ENCODE measurements at places on chromosomes 3 and 15.

DNA sequence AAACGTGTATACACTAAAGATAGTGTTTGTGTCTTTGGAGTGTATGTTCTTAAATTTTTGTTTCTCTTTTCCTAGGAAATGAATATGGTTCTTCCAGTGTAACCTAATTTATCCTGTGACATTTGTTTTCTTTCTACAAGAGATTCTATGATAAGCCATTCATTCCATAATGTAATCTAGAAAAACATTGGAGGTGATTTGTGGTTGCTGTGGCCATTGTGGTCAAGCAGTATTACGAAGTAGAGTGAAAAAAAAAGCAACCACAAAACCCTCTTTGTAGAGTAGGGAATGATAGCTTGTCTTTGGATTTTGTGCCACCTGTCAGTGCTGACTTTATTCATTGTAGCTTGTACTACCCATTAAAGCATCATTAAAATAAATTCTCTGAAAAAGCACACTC lies 1209.6 kb downstream of the ZPLD1 start:
- DNase-seq = no peak

- DNase-seq = no peak
Observed at GRCh38 chr3:122921791-122922651, 105.5 kb downstream of the SEMA5B start.

- no peak for DNase-seq
Observed at GRCh38 chr15:68204361-68204760, 771 bp downstream of the CALML4 start.

DNA sequence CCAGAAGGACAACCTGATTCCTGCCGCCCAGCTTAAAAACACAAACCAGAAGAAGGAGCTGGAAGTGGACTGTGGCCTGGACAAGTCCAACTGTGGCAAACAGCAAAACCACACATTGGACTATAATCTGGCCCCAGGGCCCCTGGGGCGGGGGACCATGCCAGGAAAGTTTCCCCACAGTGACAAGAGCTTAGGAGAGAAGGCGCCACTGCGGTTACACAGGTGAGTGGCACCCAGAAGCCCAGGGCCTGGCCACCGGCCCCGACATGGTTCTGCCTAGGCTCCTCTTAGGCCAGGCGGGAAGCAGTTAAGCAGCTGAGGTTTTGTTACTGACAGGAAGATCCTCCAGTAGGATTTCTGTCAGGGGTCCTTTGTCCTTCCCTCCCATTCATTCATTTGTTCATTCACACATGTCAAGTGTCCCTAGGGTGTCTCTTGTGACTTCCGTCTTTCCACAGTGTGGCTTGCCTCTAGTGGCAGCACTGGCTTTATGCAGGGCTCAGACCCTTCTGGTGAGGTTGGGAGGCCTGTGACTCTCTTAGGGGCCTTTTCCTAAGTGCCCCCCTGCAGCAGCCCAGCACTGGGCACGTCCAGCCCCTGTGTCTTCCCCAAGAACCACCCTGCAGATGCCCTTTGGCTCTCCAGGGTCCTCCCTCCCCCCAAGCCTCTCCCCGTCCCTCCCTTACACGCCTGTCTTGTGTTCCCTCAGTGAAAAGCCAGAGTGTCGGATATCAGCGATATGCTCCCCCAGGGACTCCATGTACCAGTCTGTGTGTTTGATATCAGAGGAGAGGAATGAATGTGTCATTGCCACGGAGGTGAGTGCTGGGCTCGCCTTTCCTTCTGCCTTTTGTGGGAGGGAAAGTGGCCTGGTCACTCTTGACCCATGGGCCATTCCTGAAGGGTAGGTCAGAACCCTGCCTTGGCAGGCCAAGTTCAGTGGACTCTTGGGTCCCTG lies 7.8 kb downstream of the DLL4 start:
- DNase-seq = peak; percentile 74

GRCh38 chr3:126678693-126679317 lies 23.9 kb upstream of the TXNRD3 start:
- DNase-seq = no peak

DNA sequence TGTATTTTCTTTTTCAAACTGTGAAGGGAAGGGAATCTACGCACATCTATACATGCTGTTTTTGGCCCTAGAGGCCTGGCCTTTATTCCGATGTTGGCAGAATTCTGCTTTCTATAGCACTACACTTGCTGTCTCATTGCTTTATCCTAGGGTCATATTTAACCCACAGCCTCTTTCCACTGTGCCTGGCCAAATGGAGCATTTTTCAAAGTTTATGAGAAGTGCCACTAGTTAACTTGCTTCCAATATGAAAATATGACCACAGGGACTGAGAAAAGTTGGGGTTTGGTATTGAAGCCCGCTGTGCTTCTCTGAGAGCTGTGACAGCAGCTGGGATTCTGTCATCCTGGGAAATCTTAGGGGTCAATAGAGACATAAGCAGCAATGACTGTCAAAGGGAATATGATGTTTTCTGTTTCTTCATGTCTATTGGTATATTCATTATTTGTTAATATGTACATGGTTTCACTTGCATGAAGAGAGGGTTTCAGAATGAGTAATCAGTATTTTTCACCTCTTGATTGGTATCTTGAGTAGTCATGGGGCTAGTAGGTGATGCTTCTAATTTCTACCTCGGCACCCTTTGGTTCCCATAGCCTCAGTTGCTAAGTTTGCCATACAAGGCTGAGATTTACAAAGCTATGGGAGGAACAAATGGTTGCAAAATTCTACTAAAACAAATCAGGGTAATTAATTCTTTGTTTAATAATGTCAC lies 275.8 kb upstream of the RBMS3 start:
- no peak for DNase-seq

- no peak for DNase-seq
Observed at GRCh38 chr3:58176827-58177489, 33.8 kb downstream of the DNASE1L3 start.

DNA sequence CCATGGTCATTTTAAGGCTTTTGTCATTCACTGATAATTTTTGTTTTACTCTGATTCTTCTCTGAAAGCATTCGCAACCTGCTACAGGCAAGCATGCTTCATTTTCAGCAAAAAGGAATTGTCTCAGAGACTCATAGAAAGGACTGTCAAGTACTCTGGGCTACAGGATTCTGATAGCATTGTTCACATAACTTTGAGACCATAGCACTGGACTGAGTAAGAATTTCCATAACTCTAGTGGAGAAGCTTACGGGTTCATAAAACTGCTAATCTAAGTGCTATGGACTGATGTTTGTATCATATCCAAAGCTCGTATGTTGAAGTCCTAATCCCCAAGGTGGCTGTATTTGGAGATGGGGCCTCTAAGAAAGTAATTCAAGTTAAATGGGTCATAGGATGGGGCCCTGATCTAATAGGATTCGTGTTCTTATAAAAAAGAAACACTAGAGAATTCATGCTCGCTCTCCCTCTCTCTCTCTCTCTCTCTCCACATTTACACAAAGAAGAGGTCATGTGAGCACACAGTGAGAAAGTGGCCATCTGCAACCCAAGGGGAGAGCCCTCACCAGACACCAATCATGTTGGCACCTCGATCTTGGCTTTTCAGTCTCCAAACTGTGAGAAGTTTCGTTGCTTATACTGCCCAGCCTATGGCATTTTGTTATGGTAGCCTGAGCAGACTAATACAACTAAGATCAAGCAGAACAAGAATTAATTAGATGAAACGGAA lies 60.4 kb downstream of the CRYGS start:
- DNase-seq = no peak

- DNase-seq = peak; percentile 52
Observed at GRCh38 chr3:37985637-37986320, 4.8 kb upstream of the VILL start.

GRCh38 chr3:166955201-166955939 lies 424.7 kb downstream of the ZBBX start:
- no peak for DNase-seq

- DNase-seq = no peak
Observed at GRCh38 chr3:56833022-56833421, 31.3 kb upstream of the ARHGEF3 start.

GRCh38 chr3:123275691-123276090 lies 73.9 kb downstream of the SEC22A start:
- DNase-seq = no peak

DNA sequence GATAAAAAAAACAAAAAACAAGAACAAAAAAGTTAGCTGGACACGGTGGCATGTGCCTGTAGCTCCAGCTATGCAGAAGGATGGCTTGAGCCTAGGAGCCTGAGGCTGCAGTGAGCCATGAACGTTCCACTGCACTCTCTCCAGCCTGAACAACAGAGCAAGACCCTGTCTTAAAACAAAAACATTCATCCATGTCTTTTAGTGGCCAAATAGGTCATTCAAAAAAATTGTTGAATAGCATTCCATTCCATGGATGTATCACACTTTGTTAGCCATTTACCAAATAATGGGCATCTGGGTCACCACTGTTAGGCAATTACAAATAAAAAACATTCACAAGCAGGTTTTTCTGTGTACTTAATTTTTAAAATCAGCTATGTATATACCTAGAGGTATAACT lies 139.7 kb downstream of the STAG1 start:
- DNase-seq = no peak

DNA sequence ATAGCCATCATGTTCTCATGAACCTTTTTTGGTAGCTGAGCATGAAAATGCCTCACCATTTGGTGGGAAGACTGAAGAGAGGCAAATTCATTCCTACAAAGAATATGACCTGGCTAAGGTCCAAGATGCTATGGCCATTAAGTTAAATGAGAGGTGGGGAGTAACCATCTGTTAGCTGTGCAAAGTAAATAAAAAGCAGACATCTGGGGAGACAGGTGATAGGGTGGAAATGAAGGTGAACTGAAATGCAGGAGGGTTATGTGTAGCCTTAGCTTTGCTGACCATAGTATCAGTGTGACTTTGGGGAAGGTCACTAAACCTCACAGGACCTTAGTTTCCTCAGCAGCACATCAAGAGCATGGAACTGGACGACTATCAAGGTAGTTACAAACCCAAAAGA lies 111.0 kb upstream of the STRIT1 start:
- no peak for DNase-seq

GRCh38 chr3:136135039-136135802 lies 60.9 kb downstream of the MSL2 start:
- no peak for DNase-seq

DNA sequence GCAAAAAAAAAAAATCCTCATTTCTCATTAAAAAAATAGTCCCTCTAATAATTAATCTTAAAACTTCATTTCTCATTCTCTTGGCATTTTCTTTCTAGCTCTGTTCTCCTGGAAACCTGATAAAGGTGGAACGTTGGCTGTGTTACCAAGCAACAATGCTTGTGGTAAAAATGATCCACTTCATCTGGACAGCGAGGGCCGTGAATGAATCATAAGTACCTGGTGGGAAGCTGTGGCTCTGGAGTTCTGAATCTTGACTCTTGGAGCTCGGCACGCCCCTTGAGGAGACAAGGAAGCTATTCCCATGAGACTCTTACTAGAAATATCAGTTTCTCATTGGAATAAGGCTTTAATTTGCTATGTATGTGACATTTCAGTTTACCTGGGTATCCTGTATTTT lies 32.5 kb downstream of the BCL2L10 start:
- no peak for DNase-seq

- DNase-seq = no peak
Observed at GRCh38 chr15:80888846-80889245, 100.8 kb downstream of the MESD start.

DNA sequence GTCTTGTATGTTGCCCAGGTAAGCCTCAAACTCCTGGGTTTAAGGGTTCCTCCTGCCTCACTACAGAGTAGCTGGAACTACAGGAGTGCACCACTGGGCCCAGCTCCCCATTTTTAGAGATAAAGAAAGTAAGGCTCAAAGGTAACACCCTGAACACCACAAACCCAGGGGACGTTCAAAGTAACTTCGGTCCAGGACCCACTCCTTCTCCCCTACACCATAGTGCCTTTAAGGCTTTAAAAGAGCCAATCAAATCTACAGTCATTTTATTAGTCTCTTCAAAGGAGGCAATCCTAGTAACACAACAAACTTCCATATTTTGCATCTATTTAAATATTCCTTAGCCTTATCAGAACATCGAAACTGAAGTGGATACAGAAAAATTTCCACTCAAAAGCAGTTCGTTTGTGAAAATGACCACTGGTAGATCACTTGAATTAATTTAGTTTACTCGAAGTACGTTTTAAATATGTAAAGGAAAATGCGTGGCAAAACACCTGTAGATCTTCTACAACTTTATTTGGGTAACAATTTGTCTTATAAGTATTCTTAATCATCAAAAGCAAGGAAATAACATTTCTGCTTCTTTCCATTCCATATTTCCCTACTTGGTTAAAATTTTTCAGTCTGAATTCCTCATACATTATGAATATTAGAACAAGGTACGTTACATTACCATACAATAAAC lies 1.8 kb downstream of the STAG1 start:
- DNase-seq = no peak

GRCh38 chr3:64213962-64214379 lies 11.3 kb downstream of the PRICKLE2 start:
- DNase-seq = peak; percentile 77

DNA sequence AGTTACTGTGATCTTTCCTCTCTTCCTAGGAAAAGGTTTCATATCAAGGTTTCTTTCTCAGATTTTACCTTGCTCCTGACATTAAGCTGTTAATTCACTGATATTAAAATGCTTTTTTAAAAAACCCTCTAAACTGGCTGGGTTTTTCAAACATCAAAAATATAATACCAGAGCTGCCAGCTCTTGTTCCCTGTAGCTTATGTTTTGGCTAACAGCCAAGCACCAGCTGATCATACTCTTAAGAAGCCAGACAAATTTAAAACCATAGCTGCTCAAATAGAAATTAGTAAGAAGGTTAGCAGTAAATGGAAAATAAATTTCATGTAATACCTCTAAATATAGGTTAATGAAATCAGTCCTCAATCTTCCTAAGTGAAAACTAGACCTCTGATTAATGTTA lies 657.5 kb downstream of the GRM7 start:
- no peak for DNase-seq

DNA sequence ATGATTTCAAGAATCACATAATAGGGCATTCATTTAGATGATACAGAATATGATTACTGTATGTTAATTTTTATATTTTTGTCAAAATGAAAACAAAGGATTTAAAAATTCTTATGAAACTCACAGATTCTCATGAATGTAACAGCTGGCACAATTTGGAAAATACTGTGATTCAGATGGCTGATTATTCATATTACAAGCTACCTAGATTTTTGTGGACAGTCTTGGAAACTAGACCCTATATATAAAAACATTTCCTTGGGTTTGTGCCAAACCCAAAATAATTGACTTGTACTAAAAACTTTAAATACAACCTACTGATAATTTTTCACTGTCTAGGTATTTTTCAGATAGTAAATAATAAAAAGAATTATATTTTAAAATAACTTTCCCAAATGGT lies 26.2 kb downstream of the ZBED2 start:
- no peak for DNase-seq

DNA sequence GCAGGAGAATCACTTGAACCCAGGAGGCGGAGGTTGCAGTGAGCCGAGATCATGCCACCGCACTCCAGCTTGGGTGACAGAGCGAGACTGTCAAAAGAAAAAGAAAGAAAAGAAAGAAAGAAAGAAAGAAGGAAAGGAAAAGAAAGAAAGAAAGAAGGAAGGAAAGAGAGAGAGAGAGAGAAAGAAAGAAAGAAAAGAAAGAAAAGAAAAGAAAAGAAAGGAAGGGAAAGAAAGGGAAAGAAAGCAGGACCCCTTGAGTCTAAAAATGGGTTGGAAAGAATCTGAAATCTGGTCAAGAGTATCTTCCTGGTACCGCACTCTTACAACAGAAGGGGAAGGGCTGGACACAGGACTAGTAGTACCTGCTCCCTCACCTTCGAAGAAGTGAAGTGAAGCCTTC lies 19.6 kb downstream of the CRYGS start:
- DNase-seq = no peak

Measured in psoas muscle (tissue), 8 donors.